Uterus (tissue), 4 donors: ENCODE measurements at places on chromosomes 16 and 17. TPM values are rescaled to one million over a fixed set of nuclear protein-coding genes. Genes with fewer than 3 reads are reported as not detected.

GRCh38 chr17:81238490-81238814 lies 403 bp downstream of the TEPSIN start:
- no peak for DNase-seq

DNA sequence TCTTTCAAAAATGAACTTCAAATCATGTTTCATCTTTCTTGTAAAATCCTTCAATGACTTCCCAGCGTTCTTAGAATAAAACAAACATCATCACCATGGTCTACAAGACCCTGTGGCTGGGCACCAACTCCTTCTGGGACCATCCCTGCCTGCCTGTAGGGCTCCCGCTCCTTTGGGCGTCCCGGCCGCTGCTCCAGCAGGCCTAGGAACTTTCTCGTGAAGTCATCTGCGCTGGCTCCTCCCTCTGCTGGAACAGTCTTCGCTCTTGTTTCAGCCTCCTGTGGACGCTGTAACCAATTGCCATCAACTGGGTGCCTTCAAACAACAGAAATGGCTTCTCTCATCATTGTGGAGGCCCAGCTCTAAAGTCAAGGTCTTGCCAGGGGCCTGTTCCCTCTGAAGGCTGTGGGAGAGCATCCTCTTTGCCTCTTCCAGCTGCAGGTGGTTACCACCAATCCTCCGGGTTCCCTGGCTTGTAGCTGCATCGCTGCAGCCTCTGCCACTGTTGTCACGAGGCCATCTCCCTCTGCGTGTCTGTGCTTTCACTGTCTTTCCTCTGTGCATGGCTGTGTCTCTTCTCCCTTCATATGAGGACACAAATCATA lies 185.5 kb upstream of the SDK2 start:
- no peak for DNase-seq

- no peak for DNase-seq
These were observed 8.4 kb downstream of the CDR2L start for GRCh38 chr17:74995847-74996246.

DNA sequence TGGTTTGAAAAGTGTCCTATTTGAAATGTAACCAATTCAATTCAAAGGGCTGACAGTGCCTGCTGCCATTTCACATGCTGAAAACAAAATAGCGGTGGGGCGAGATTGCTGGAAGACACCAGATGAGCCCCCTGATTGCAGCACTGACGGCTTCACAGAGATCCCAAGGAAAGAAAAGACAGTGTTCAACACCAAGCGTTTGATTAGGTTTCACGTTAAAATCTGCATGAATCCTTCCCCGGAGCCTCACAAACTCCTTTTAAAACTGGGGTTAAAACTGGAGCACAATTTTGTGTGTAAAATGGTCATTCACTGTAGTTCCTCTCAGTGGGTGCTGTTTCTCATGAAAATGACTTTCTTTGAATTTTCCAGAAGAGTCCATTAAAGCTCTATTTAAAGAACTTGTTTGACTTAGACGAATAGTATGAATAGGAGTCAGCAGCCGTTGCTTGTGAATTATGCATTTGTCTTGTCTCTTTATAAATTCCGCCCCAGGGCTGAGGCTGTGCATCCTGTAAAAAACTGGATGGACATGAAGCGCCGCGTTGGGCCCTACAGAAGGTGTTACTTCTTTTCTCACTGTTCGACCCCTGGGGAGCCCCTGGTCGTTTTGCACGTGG lies 8.8 kb downstream of the MLYCD start:
- DNase-seq, result no peak

DCXR gene
- 51.7 TPM for total RNA-seq

TBC1D3B gene
- not detected for total RNA-seq
